Left kidney (tissue), 8 donors: ENCODE measurements at places on chromosomes 12 and 14. TPM values are rescaled to one million over a fixed set of nuclear protein-coding genes. Genes with fewer than 3 reads are reported as not detected.

The CCDC198 gene
- polyA plus RNA-seq = 473 TPM

The TAS2R50 gene
- polyA plus RNA-seq = 0.18 TPM

The TGM1 gene
- polyA plus RNA-seq = 2.3 TPM

The CCDC197 gene
- polyA plus RNA-seq = not detected

The KLRB1 gene
- polyA plus RNA-seq = 8.1 TPM

The FOXA1 gene
- polyA plus RNA-seq = 3.2 TPM

The NPC2 gene
- 320 TPM for polyA plus RNA-seq

The OVCH1 gene
- 0.78 TPM for polyA plus RNA-seq
